ENCODE measurements at places on chromosomes 4 and X.

GRCh38 chr4:132504438-132504837, 644.7 kb upstream of the PCDH10 start:
- DNase-seq = no peak

DNA sequence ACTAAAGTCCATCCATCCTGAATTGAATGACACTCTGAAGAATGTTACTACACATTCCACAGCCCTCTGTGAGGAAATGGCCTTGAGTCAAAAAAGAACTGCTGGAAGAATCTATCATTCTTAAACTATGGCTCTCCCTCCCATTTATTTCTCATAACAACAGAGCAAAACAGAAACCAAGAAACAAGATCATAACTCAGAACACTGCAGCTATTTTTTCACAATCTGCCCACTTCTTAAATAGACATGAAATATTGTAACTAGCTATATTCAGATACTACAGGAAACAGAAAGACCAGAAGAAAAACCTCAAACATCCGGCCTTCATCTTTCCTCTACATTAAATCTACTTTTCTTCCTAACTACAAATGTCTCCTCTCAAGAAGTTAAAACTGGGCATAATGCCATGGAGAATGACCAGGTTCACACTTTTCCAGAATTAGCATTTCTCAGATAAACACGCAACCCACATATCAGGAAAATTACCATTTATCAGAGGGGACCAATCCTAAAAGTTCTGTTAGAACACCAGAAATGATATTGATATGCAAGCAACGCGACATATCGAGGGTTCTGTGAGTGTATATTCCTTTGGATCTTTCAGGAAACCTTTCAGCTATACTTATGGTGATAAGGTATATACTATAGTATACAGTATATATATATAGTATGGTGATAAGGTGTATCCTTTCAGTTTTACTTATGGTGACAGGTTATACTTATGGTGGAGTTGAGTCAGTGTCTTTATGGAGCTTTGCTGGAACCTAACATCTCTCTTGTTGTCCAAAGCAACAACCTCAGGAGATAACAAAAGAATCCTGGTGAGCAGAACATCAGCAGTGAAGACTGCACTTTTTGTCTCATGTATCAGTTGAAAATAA, 60.4 kb upstream of the IRF2 start:
- no peak for DNase-seq

DNA sequence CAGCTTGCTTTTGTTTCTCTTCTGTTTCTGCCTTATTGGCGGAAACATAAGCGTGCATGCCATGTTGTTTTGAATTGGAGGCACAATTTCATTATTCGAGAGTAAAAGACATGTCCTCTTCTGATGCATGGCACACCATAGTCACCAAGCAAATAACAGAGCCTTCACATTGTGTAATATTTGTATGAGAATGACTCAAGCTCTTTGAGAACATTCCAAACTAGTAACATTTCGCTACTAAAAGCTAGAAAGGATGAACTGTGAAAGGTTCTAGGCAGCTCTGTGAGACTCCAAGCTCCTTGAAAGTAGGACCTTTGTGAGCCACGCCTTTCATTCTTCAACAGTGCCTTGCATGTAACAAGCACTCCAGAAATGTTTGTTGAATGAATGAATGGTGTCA, 9.2 kb upstream of the ANXA3 start:
- DNase-seq = no peak

- peak; percentile 32 for DNase-seq
Observed at GRCh38 chr4:7411896-7412553, 22.7 kb downstream of the PSAPL1 start.
